Renal cortical epithelial cell (primary cell): ENCODE measurements at places on chromosomes 1 and 21. TPM values are rescaled to one million over a fixed set of nuclear protein-coding genes. Genes with fewer than 3 reads are reported as not detected.

- no peak for DNase-seq
Measured at GRCh38 chr1:206582971-206583706, 29.1 kb downstream of the EIF2D start.

GRCh38 chr1:77832901-77833300, 53.5 kb downstream of the MIGA1 start:
- DNase-seq = peak; percentile 97

- no peak for DNase-seq
Measured at GRCh38 chr21:20108976-20109540, 889.2 kb upstream of the NCAM2 start.

Gene AK5
- 15.6 and 27.4 TPM in 2 replicates for total RNA-seq

Gene TINAGL1
- total RNA-seq = 168 and 349 TPM in 2 replicates
